Neural crest cell (in vitro differentiated cells): ENCODE measurements at places on chromosomes 3 and 15. TPM values are rescaled to one million over a fixed set of nuclear protein-coding genes. Genes with fewer than 3 reads are reported as not detected.

- no peaks in the 10 kb centered on the region for H3K36me3 ChIP-seq
- H3K4me1 ChIP-seq, result no peaks in the 10 kb centered on the region
- no peak overlapping the region for H3K4me3 ChIP-seq
- no peaks in the 10 kb centered on the region for H3K27me3 ChIP-seq
- no peak overlapping the region for H3K27ac ChIP-seq
- no peak for DNase-seq
Measured at GRCh38 chr3:79097964-79098660, 669.7 kb downstream of the ROBO1 start.

- no peak overlapping the region for H3K27ac ChIP-seq
- H3K4me1 ChIP-seq, result no peaks in the 10 kb centered on the region
- no peaks in the 10 kb centered on the region for H3K36me3 ChIP-seq
- DNase-seq, result no peak
Measured at GRCh38 chr15:39404767-39405181, 176.1 kb upstream of the THBS1 start.

The TIMP4 gene
- total RNA-seq, result 0.75 and 1.1 TPM in 2 replicates

The GPR149 gene
- not detected in 2 replicates for total RNA-seq

DNA sequence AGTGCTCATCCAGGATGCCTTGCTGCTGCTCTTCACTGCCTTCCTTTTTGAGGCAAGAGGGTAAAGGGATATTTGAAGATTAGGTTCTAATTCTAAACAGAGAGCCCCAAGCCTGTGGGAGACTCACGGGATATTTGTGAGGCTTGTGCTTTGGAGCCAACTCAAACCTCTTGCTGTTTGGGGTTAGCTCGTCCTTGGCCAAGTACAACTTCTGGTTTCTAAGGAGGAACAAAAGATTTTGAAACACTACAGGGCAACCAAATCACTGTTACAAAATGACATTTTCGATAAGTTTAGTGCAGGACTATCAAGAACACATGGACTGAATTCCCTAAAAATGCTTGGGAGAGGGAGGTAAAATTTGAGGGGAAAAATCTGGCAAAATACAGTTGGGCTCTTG is 190.2 kb downstream of the RORA start:
- H3K27ac ChIP-seq, result no peak overlapping the region
- peaks cover 13% of the 10 kb centered on the region for H3K4me1 ChIP-seq
- no peaks in the 10 kb centered on the region for H3K36me3 ChIP-seq
- H3K4me3 ChIP-seq, result no peak overlapping the region
- no peak for DNase-seq

- peaks cover 22% of the 10 kb centered on the region for H3K36me3 ChIP-seq
- no peaks in the 10 kb centered on the region for H3K4me1 ChIP-seq
- H3K4me3 ChIP-seq, result no peak overlapping the region
- H3K27ac ChIP-seq, result no peak overlapping the region
- no peak for DNase-seq
Measured at GRCh38 chr15:61910839-61911369, 149.3 kb downstream of the VPS13C start.

The SETMAR gene
- 39.4 and 41.9 TPM in 2 replicates for total RNA-seq

The CADPS gene
- 8.5 and 9.3 TPM in 2 replicates for total RNA-seq

DNA sequence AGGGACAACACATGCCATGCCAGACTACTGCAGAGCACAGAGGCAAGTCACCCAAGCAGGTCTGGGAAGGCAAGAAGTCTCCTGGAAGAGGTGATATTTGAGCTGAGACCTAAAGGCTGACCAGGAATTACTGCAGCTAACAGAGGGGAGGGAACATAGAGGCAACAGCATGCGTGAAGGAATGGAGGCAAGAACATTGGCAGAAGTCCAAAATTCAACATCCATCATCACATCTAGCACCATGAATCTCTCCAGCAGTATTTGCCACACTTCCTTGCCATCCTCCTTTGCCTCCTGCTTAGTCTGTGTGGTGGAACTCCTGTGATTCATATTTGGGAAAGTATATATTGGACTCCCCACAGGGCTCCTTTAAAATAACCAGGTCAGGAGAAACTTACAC is 870 bp upstream of the TSEN2 start:
- H3K27ac ChIP-seq, result peak overlapping the region; percentile 9
- H3K27me3 ChIP-seq, result peaks cover 15% of the 10 kb centered on the region
- H3K4me3 ChIP-seq, result peak overlapping the region; percentile 96
- H3K4me1 ChIP-seq, result peaks cover 41% of the 10 kb centered on the region
- no peak for DNase-seq

- no peaks in the 10 kb centered on the region for H3K4me1 ChIP-seq
- H3K27me3 ChIP-seq, result no peaks in the 10 kb centered on the region
- DNase-seq, result no peak
- peaks cover 3% of the 10 kb centered on the region for H3K36me3 ChIP-seq
Measured at GRCh38 chr3:60517134-60517533, 734.1 kb downstream of the FHIT start.

- H3K27me3 ChIP-seq, result no peaks in the 10 kb centered on the region
- no peak overlapping the region for H3K4me3 ChIP-seq
- H3K36me3 ChIP-seq, result no peaks in the 10 kb centered on the region
- no peak overlapping the region for H3K27ac ChIP-seq
Measured at GRCh38 chr3:178260887-178261565, 275.2 kb upstream of the KCNMB2 start.
